ENCODE measurements at places on chromosomes 13 and 19.

- no peak for DNase-seq
These were observed 47.5 kb downstream of the C13orf46 start for GRCh38 chr13:113926301-113926761.

DNA sequence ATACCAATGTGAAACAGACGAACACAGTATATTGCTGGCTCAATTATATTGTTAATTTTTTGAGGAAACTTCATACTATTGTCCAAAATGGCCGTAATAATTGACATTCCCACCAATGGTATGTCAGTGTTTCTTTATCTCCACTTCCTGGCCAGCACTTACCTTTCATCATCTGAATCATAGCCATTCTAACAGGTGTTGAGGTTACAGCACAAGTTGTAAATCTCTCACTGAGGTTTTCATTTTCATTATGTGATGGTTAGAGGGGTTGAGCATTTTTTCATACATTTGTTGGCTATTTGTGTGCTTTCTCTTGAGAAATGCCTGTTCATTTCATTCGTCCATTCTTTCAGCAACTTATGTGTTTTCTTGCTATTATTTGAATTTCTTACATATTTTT, 824.0 kb downstream of the UQCRFS1 start:
- no peak for DNase-seq

DNA sequence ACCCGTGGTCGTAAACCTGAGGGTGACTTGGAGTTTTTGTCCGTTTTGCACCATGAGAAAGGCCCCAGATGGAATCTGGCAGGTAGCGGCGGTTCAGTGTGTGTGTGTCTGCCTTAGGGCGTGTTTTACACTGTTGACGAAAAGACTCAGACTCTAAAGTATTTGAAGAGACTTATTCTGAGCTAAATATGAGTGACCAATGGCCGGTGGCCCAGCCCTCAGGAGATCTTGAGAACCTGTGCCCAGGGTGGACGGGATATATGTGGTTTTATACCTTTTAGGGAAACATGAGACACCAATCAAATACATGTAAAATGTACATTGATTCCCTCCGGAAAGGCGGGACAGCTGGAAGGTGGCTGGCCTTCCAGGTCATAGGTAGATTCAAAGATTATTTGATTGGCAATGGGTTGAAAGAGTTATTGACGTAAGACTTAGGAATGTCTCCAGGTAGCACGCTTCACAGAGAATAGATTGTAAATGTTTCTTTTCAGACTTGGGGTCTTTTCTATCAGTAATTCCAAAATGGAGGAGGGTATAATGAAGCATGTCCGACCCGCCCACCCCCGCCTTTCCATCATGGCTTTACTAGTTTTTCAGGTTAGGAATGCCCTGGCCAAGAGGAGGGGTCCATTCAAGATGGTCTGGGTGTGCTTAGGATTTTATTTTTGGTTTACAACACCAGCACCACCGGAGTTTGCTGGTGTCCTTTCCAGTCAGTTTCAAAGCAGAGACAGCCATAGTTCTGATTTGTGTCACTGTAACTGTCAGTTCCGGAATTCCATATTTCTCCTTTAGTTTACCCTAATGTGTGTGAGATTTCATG, 1.0 kb upstream of the ZNF529 start:
- no peak for DNase-seq

DNA sequence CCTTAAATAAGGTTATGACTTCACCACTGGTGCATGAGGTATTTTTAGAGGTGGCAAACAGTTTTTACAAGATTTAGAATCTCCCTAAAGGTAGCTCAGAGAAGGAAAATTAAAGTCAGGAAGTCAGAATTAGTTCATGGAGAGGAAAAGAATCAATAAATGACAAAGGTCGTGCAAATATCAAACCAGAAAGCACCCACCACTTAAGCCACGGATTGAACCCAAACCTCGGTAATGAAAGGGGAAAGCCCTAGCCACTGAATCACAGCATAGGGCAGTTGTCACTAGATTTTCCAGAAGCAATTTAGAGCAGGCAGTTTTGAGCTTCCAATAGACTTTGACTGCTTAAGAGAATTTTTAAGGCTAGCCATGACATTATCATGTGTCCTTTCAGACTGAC, 1590.4 kb downstream of the SLITRK1 start:
- no peak for DNase-seq

- no peak for DNase-seq
These were observed 15.2 kb upstream of the SUPT20H start for GRCh38 chr13:37074703-37075102.

GRCh38 chr13:24694907-24695306, 14.7 kb downstream of the ATP12A start:
- DNase-seq, result no peak

GRCh38 chr13:106484084-106484483, 51.4 kb downstream of the EFNB2 start:
- no peak for DNase-seq

GRCh38 chr19:42278452-42279154, 9.6 kb downstream of the CIC start:
- no peak for DNase-seq

GRCh38 chr13:98050041-98050466, 92.8 kb upstream of the FARP1 start:
- DNase-seq, result no peak
